Dorsolateral prefrontal cortex (tissue), 122 donors: ENCODE measurements at places on chromosomes 7 and 10. TPM values are rescaled to one million over a fixed set of nuclear protein-coding genes. Genes with fewer than 3 reads are reported as not detected.

The MACC1 gene
- total RNA-seq: 0.07 TPM

DNA sequence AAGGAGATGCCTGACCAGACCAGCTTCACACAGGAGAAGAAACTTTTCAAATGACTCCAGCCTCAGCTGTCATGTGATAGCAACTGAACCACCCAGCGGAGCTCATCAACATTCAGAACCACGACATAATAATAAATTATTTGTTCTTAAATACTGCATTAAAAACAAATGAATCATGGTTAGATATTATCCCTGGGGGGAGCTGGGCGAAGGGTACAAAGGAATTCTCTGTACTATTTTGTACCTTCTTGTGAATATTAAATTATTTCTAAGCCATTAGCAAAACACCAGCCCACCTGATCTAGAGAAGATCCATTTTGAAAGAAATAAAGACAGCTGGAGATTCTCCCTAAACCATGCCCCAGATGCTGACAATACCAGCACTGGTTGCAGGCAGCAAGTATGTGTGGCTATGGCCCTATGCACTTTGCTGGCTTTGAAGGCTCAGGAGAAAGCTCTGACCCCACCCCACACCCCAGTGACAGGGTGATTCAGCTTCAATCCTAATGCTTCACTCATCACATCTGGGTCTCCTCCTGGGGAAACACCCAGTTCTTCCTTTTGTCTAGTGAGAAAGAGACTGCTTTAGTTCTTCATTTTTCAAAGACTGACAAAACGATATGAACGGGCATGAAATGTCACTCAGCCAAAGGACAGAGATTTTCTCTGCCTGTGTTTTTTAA, 45.5 kb upstream of the NKX2-3 start:
- no peak for DNase-seq

- peak; percentile 56 for DNase-seq
These were observed at the start of gene SLC29A4 for GRCh38 chr7:5282543-5283316. SLC29A4 (plus strand) TSS chr7:5282943; CDS start chr7:5287817, 4,874 bp downstream.

DNA sequence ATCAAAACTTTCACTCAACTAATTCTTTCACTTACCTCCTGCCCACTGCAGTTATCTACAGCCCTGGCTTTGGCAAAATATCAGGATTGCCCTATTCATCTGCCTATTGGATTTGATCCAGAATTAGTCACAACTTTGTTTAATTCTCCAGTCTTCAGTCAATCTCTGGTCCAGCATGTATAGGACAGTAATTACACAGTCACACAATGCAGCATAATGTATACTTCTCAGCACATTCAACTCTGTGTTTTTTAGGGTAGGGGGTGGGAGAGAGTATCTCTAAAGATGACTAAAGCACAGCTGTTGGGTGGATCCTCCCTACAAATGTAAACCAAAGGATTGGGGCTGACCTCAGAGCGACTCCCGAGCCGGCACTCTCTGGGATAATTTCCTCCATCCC, 17.7 kb upstream of the NRP1 start:
- no peak for DNase-seq

The C10orf67 gene
- total RNA-seq: 1.1 TPM

- DNase-seq: no peak
These were observed 44.4 kb upstream of the DGKI start for GRCh38 chr7:137891016-137891655.

DNA sequence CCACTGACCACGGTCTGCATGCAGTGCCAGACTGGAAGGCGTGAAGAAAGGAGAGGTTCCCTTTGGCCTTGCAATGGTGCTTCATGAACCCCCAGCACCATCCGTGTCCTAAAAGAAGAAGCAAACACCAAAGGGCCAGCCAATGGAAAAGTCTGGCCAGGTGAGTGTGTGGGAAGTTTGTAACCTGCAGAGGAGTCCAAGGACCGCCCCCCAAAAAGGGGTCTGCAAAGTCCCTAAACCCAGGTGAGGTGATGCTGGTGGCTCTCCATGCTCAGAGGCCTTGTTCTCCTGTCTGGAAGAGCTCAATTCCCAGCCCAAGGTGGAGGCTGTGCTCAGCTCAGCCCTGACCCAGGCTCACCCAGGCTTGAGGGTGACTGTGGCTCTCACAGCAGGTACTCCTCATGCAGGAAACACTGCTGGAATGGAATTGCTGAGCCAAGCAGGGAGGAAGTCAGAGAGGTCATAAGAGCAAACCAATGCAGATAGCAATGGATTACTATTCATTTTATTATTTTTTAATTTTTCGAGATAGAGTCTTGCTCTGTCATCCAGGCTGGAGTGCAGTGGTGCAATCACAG, 52.4 kb upstream of the NANOS1 start:
- no peak for DNase-seq
